Dorsolateral prefrontal cortex (tissue), 122 donors: ENCODE measurements at places on chromosomes 2 and 18.

GRCh38 chr2:42195559-42195958, 26.4 kb downstream of the EML4 start:
- no peak for DNase-seq

DNA sequence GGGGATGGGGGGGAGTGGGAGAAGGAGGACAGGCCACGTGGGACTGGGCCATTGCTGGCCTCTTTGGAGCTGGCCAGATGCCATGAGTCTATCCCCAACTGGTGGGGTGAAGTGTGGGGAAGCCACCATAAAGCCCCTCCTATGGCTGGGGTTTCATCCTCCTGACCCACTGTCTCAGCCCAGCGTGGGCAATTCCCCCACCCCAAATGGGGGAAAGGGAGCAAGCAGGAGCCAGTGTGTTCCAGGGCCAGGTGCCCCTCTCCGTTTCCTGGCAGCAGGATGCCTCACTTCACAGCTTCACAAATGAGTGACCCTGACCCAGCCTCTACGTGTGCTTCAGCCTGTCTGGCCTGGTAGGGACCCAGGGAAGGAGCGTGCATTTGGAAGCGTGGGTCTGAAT, 474.7 kb upstream of the HS6ST1 start:
- DNase-seq: no peak

DNA sequence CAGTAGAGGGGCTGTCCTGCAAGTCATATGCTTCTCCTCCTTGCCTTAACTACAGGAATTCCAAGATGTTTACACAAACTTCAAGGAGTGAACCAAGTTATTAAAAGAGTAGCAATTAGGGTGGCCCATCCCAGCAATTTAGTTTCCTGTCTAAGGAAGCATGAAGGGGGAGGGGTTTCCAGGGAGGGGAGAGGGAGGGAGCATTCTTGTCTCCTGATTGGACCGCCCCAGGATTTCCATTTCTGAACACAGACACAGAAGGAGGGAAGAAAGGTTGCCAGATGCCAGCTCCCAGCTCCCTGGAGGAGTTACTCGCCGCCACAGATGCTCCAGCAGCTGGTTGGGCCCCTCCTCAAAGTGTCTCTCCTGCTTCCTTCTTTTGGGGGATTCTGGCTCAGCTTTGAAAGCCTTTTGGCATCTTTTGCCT, 107.6 kb downstream of the TRIB2 start:
- DNase-seq: no peak

DNA sequence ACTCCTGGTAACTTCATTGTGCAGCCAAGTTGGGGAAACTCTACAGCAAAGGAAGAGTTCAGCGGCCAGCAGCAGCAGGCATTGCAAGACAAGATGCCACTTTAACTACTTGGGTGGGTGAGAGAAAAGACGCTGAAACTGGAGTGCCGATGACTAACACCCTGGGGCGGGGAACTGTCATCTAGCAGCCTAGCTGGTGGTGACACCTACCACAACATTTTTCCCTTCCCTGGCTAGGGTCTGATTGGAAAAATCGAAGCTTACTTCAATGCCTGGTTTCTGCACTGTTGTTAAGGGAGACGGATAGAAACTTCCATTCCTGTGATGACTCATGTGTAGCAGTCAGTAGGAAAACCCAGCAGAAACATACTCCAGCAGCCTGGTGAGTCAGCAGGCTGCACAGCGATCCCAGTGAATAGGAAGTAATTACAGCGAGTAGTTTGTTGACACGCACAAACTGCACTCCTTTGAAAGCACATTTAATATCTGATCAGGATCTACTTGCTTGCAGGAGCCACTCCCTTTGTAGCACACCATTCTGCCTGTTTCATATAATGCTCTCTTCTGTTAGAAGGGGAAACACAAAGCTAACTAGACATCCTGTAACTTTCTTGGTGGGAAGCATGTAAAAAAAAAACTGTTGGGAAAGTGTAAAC, 62.1 kb upstream of the MAPRE2 start:
- peak; percentile 84 for DNase-seq

DNA sequence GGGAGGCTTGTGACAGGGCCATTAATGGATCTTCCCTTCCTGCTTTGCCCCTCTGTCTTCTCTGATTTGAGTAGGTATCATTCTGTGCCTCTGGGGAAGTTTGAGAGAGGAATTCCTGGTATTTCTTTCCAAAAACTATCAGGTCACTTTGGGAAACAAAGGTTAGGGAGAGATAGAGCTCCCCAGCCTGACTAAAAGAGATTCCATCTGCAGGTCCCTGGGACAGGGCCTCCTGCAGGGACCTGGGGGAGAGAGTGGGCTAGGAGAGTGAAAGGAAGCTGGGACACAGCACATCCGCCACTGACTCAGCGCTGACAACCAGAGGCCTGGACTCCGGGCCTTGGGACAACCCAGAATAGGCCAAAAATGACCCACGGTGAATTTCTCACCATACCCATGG, 6.4 kb downstream of the GALNT14 start:
- DNase-seq: no peak

DNA sequence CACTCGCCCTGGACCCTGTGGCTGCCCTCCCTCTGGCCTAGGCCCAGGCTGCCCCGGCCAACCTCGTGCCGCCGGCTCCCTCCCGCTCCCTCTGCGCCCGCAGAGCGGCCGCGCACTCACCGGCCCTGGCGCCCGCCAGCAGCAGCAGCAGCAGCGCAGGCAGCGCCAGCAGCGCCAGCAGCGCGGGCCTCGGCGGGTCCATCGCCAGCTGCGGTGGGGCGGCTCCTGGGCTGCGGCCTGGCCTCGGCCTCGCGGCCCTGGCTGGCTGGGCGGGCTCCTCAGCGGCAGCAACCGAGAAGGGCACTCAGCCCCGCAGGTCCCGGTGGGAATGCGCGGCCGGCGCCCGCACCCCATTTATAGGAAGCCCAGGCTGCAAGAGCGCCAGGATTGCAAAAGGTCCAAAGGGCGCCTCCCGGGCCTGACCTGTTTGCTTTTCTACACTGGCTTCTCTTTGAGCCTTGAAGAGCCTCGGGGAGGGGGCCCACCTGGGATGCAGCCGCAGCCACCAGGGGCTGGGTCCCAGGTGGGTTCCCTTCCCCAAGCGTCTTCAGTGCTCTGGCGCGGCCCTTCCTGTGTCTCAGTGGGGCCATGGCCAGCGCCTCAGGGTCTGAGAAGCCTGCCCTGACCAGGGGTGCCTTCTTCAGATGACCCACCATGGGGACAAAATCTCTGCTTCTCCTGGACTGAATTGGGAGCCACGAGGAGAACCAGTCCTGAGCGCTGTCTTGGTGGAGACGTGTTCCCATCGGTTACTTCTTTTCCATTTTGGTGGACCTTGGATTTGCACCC, at the start of gene APOB:
Gene APOB (minus strand): TSS at position 330 of the 789 bp plus-strand sequence. CDS start 128 bp downstream, at position 202.
- DNase-seq: no peak

- DNase-seq: no peak
Measured at GRCh38 chr2:113686537-113686936, 59.5 kb downstream of the RABL2A start.

GRCh38 chr2:177165721-177166711, 46.6 kb upstream of the HNRNPA3 start:
- no peak for DNase-seq

DNA sequence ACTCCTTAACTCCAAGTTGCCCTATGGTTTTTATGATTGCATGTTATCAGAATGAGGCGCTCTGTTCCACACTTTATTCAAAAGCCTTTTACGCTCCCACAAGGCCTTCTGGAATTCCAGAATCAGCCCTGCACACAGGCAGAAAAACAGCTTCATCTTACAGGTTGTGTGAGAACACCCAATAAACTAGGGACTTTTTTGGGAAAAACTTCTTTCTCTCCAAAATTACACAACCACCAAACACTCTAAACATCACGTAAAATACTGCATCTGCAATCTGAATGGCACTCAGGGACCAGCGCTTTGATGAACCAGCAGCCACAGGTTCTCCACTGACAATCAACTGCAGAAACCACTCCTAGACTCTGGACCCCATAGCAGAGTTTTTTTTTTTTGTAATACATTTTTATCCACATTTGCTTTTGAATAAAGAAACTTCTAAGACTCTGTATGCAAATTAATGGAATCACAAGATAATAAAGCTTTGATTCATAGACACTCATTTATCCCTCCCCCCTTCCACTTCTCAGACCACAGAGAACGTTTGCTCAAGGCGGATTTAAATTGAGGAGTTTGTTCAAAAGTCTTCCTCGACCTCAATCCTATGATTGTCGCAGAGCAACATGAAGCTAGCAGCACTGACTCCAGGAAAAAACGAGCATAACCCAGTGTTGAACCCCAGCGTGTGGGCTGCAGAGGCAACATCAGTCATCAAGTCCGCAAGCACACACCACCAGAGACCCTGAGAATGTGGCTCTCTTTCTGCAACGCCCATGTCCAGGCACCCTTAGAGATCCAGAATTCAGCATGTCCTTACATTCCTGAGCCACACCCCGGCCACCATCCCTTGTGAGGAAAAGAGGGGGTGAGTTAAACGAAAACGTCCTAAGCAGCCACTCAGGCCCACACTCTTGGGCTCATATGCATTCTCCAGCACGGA, 116.5 kb downstream of the MBP start:
- no peak for DNase-seq

GRCh38 chr2:160742667-160743066, 249.1 kb upstream of the RBMS1 start:
- no peak for DNase-seq

DNA sequence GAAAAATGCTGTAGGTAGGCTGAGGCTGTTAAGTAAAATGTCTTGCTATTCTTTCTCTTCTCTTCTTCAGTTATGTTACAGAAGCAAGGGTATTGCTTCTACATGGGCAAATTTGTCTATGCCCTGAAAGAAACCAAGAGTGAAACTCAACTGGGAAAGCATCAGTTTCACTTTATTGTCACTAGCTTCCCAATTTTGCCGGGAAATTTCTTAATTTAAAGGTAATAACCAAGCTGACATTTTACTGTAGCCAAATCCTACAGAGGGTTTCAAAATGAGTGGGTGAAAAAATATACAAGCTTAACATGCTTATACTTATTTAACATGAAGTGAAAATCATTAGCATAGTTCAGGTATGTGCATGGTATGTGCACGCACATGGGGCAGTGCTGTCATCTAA, 3.2 kb downstream of the TANK start:
- no peak for DNase-seq

GRCh38 chr2:121076885-121077549, 208.0 kb downstream of the TFCP2L1 start:
- DNase-seq: peak; percentile 24

DNA sequence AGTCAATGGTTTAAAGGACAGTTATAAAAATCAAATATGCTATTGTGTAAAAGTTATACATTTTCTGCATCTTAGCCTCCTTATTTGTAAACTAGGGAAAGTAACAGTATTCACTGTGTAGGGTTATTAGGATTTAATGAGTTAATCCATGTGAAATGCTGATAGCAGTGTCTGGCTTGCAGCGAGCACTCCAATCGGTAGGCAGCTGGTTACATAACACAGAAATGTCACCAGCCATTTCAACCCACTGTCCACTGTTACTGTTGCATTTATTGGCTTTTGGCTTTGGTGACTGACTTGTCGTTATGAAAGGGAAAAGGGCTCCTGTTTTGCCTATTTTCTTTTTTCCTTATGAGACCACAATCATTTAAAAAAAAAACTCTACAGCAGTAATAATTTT, 38.9 kb downstream of the ID2 start:
- DNase-seq: no peak

DNA sequence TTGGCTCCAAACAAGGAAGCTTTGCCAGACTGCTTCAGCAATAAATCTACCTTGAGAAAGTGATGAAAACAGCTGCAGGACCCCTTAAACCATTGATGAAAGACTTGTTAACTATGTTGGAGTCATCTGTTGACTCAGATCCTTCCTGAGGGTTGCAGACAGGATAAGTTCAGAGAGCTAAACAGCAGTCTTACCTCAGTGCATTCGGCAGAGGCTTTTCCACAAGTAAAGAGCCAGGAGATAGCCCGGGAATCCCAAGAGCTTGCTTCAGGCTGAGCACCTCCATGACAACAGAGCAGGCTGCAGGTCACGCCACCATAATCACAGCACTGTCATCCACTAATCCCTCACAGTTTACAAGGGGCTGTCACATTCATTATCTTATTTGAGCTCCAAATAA, 23.7 kb downstream of the KIAA2012 start:
- DNase-seq: no peak

- DNase-seq: no peak
Measured at GRCh38 chr18:79402209-79402576, 6.5 kb downstream of the NFATC1 start.

- DNase-seq: no peak
Measured at GRCh38 chr2:161825429-161825828, 201.2 kb downstream of the SLC4A10 start.

DNA sequence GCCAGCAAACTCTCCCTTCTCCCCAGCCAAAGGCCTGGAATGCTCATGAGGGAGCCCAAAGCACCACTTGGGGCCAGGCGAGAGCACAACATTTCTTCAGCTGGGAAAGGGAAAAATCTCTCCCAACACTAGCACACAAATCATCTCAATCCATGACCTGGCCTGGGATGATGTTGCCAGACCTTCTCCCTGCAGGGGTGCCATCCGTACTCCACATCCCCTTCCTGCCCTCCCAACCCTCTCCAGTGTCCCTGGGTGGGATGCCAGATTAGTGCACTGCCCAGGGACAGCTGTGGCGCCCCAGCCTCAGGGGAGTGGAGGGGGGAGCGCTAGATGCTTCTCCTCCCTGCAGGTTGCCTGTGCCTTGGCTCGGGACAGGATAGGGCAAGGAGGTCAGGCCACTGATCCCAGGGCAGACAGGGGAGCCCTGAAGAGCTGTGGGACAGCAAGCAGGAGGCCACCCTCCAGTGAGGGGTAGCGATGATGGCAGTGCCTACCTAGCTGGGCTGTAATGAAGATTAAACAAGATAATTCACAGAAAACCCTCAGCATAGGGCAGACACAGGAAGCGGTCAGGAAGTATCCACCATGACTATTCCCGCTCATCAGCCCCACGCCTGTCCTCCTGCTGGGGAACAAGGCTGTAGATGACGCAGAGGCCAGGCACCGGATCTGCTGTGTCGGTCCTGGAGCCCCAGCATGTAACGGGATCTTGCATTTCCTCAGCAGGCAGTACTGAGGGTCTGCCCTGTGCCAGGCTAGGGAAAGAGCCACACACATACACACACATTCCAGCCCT, 31.1 kb downstream of the SERTAD2 start:
- no peak for DNase-seq

- no peak for DNase-seq
Measured at GRCh38 chr2:172106108-172106961, 3.6 kb upstream of the DLX2 start.

GRCh38 chr18:55783921-55784320, 195.9 kb upstream of the TCF4 start:
- DNase-seq: no peak

- no peak for DNase-seq
Measured at GRCh38 chr2:16824472-16824871, 158.8 kb upstream of the CYRIA start.

GRCh38 chr2:213219816-213220215, 64.4 kb upstream of the SPAG16 start:
- no peak for DNase-seq
